ENCODE measurements at places on chromosomes 7 and 10.
A peak's percentile ranks its signal among the peaks of the same experiment; 100 is the strongest.

DNA sequence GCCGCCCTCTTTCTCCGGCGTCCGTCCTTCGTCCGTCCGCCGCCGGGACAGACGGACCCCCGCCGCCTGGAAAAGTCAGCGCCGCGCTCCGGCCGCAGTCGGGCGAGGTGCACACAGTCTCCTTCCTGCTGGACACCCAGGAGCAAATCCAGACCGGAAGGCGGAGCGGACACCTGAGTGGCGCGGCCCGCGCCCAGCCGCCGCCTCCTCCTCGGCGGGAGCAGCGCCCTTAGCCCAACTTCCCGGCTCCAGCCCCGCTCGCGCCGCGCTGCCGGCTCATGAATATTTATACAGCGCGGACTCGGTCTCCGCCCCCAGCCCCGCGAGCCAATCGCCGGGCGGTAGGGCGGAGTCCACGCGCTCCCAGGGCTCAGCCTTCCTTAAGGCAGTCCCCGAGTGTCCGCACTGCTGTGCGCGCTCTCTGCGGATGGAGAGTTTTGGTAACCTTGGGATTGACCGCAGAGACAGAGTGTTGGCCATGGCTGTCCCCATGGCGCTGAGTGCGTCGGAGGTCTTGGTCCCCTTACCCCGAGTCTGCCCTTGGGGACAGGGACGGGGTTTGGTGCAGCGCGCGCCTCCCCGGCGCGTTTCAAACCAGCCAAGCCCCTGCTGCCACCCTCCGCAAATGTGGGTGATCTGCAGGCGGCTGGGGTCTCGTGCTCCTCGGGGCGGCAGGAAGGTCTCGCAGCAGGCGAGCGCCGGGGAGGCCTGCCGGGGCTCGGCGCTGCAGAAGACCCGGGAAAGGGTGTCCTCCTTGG is at the start of gene FZD8:
TSS of gene FZD8 (minus strand) at position 262 of the 758 bp plus-strand sequence. CDS start 867 bp downstream, outside the sequence.
- no peaks in the 10 kb centered on the region for H3K36me3 ChIP-seq
- peak; percentile 47 for DNase-seq
- H3K27ac ChIP-seq = no peak within 1 kb of the TSS

- H3K27me3 ChIP-seq = no peaks in the 10 kb centered on the region
- no peak overlapping the region for H3K27ac ChIP-seq
- no peak overlapping the region for H3K4me3 ChIP-seq
- no peaks in the 10 kb centered on the region for H3K4me1 ChIP-seq
Observed at GRCh38 chr10:63208986-63209385, 75.9 kb downstream of the NRBF2 start.

- no peak overlapping the region for H3K4me3 ChIP-seq
- no peaks in the 10 kb centered on the region for H3K27me3 ChIP-seq
- DNase-seq = no peak
- no peaks in the 10 kb centered on the region for H3K36me3 ChIP-seq
- no peaks in the 10 kb centered on the region for H3K4me1 ChIP-seq
Observed at GRCh38 chr7:13489386-13489785, 500.1 kb downstream of the ETV1 start.

GRCh38 chr7:21806388-21806787 is 139.3 kb downstream of the CDCA7L start:
- H3K4me1 ChIP-seq = no peaks in the 10 kb centered on the region
- H3K27ac ChIP-seq = no peak overlapping the region
- DNase-seq = no peak
- H3K36me3 ChIP-seq = no peaks in the 10 kb centered on the region

DNA sequence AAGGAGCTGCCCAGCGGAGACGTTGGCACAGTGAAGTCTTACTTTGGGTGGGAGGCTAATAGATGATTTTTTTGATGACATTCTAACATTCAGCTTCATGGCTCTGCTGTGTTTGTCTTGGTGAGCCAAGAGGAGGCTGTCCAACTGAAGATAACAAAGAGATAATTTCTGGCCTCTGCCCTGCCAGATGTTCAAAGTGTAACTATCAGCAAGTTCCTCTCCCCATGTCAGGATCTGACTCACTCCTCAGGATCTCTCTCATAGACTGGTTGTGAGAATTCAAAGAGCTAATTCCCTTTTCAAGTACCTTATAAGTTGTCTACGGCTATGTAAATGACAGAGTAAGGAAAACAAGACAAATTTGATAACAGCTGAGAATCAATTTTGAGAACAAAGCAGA is 1340.9 kb downstream of the XPNPEP1 start:
- H3K4me1 ChIP-seq = no peaks in the 10 kb centered on the region
- H3K4me3 ChIP-seq = no peak overlapping the region
- no peak for DNase-seq
- H3K36me3 ChIP-seq = no peaks in the 10 kb centered on the region
- H3K27me3 ChIP-seq = no peaks in the 10 kb centered on the region

GRCh38 chr7:129370812-129371211 is 63.4 kb upstream of the STRIP2 start:
- no peak for DNase-seq
- H3K27ac ChIP-seq = no peak overlapping the region
- H3K27me3 ChIP-seq = no peaks in the 10 kb centered on the region
- no peaks in the 10 kb centered on the region for H3K36me3 ChIP-seq
- no peak overlapping the region for H3K4me3 ChIP-seq

DNA sequence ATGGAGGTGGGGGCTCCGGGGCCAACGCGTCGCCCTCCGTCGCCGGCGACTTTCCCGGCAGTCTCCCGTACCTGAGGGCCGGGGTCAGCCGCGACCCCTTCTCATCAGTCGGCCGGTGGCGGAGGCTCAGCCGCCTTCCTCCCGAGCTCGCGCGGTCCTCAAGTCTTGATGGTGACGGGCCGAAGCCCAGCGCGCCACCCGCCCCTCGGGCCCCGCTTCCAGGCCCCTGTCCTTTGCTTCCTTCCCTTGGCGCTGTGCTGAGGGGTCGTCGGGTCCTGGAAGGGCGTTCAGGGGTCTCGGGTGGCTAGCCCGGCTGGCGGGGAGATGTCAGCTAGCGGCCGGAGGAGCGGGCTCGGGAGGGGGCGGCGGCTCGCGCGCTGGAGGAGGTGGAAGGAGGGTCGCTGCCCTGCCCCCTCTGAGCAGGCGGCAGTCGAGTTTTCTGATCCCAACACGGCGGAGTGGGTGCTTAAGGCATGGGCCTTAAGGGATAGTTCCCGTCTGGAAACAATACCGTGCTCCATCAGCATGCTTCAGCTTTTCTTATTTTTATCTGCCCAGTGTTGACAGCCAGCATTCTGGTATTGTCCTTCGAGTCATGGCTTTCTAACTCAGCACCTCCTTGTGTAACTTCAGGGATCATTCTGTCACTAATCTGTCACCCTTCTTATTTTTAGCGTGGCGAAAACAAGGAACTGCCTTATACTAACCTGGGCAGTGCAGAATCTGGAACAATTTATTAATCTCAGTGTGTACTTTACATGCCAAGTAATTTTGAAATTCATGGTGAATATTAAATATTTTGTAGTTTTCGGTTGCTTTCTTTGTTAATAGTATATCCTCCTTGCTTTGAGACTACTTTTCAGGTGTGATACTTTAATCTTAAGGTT is 748 bp downstream of the PHTF2 start:
- no peaks in the 10 kb centered on the region for H3K36me3 ChIP-seq
- H3K27me3 ChIP-seq = no peaks in the 10 kb centered on the region
- H3K27ac ChIP-seq = peak overlapping the region; percentile 76
- H3K4me3 ChIP-seq = peak overlapping the region; percentile 95

GRCh38 chr10:12091421-12091820 is 22.7 kb downstream of the DHTKD1 start:
- no peak overlapping the region for H3K4me3 ChIP-seq
- H3K36me3 ChIP-seq = peaks cover 6% of the 10 kb centered on the region
- H3K4me1 ChIP-seq = no peaks in the 10 kb centered on the region

DNA sequence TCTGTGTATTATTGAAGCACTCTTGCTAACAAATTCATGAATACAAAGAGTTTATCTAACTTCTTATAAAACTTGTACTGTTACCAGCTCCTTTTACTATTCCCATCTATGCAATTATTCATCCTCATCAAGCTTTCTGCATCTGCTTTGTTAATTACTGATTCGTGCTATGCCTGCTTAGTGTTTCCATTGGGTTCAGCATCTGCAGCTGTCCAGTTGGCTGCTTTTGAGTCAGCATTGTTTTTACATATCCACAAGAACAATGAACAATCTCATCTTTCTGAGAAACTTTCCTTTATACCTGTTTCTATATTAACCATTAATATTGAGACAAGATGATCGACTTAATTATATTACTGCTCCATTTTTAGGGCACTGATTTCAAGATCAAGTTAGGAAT is 19.6 kb upstream of the ANLN start:
- H3K4me1 ChIP-seq = peaks cover 19% of the 10 kb centered on the region
- no peak overlapping the region for H3K27ac ChIP-seq
- no peak for DNase-seq
- no peak overlapping the region for H3K4me3 ChIP-seq
- no peaks in the 10 kb centered on the region for H3K36me3 ChIP-seq

GRCh38 chr7:64993901-64994300 is 3.1 kb upstream of the ZNF117 start:
- H3K27me3 ChIP-seq = no peaks in the 10 kb centered on the region
- H3K4me3 ChIP-seq = no peak overlapping the region
- no peak for DNase-seq
- H3K4me1 ChIP-seq = peaks cover 3% of the 10 kb centered on the region
- peaks cover 2% of the 10 kb centered on the region for H3K36me3 ChIP-seq

- no peaks in the 10 kb centered on the region for H3K27me3 ChIP-seq
- no peak overlapping the region for H3K4me3 ChIP-seq
- H3K4me1 ChIP-seq = peaks cover 10% of the 10 kb centered on the region
- no peaks in the 10 kb centered on the region for H3K36me3 ChIP-seq
- DNase-seq = no peak
- H3K27ac ChIP-seq = no peak overlapping the region
Observed at GRCh38 chr10:14820010-14820774, 17.6 kb downstream of the CDNF start.

- no peaks in the 10 kb centered on the region for H3K36me3 ChIP-seq
- no peak overlapping the region for H3K4me3 ChIP-seq
- DNase-seq = no peak
- H3K4me1 ChIP-seq = no peaks in the 10 kb centered on the region
- no peaks in the 10 kb centered on the region for H3K27me3 ChIP-seq
Observed at GRCh38 chr7:36360244-36360643, 29.4 kb upstream of the ANLN start.

- H3K27me3 ChIP-seq = no peaks in the 10 kb centered on the region
- no peak overlapping the region for H3K4me3 ChIP-seq
- no peak for DNase-seq
- H3K4me1 ChIP-seq = no peaks in the 10 kb centered on the region
- H3K36me3 ChIP-seq = no peaks in the 10 kb centered on the region
Observed at GRCh38 chr7:106936236-106936635, 71.2 kb downstream of the PIK3CG start.

- no peaks in the 10 kb centered on the region for H3K27me3 ChIP-seq
- no peak overlapping the region for H3K4me3 ChIP-seq
- H3K27ac ChIP-seq = no peak overlapping the region
- H3K4me1 ChIP-seq = no peaks in the 10 kb centered on the region
- H3K36me3 ChIP-seq = no peaks in the 10 kb centered on the region
Observed at GRCh38 chr7:93923296-93923695, 1.8 kb downstream of the GNG11 start.

GRCh38 chr7:26648554-26648953 is 215.8 kb downstream of the SKAP2 start:
- no peak for DNase-seq
- H3K27me3 ChIP-seq = no peaks in the 10 kb centered on the region
- no peaks in the 10 kb centered on the region for H3K36me3 ChIP-seq
- H3K27ac ChIP-seq = no peak overlapping the region

DNA sequence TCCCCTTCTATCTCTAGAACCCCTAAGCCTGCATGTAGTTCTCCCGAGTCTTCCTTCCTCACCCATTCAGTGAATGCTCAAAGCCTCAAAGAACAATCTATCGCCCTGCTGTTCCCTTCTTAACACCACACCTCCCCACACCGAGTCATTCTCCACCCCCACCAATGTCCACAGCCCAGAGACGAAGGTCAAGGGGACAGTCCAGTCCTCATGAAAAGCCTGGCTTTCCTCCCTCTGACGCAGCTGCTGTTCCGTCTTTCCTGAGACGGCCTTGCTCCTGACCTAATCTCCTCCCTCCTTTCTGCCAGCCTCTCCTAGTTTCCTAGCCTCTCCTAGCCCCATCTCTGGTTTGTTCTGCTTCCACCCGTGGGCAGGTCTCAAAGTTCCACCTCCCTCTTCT is 9.2 kb downstream of the MOSPD3 start:
- H3K4me1 ChIP-seq = peaks cover 15% of the 10 kb centered on the region
- DNase-seq = no peak
- no peaks in the 10 kb centered on the region for H3K36me3 ChIP-seq

GRCh38 chr10:6916601-6917000 is 336.5 kb upstream of the PRKCQ start:
- no peaks in the 10 kb centered on the region for H3K36me3 ChIP-seq
- no peak for DNase-seq
- no peak overlapping the region for H3K27ac ChIP-seq
- no peaks in the 10 kb centered on the region for H3K4me1 ChIP-seq
- H3K4me3 ChIP-seq = no peak overlapping the region
- peaks cover 18% of the 10 kb centered on the region for H3K27me3 ChIP-seq

DNA sequence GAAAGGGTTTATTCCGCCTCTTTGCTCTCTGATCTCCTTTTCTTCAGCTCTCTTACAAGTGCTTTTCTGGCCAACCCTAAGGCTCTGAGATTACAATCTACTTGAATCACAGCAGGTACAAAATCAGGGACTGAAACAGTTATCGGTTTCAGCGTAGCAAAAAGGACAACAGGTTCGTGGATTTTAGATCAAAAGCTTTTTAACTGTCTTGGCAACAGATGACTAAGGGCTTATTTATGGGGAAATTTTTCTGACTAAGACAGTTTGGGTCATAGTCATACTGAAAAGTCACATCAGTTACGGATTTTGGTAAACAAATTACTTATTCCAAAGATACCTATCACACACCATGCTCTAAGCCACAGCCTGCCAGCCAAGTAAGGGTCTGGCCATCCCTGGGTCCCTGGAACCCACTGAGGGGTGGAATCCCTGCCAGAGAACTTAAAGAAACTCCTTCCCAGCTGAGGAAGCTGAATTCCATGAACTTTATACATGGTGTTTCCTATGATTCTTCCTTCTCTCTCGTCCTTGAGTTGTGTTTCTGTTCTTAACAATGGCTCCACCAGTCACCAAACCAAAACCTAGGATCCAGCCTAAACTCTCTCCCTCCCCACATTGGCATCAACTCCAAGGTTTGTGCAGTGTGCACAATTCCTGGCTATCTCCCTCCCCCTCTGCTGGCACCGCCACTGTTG is 169.3 kb downstream of the FAM107B start:
- peak overlapping the region; percentile 56 for H3K4me3 ChIP-seq
- H3K27ac ChIP-seq = no peak overlapping the region
- H3K36me3 ChIP-seq = no peaks in the 10 kb centered on the region
- H3K4me1 ChIP-seq = peaks cover 39% of the 10 kb centered on the region
- no peaks in the 10 kb centered on the region for H3K27me3 ChIP-seq

- H3K4me3 ChIP-seq = no peak overlapping the region
- no peak overlapping the region for H3K27ac ChIP-seq
- H3K27me3 ChIP-seq = no peaks in the 10 kb centered on the region
- H3K36me3 ChIP-seq = no peaks in the 10 kb centered on the region
- DNase-seq = no peak
Observed at GRCh38 chr7:155449008-155449868, 8.7 kb upstream of the EN2 start.

DNA sequence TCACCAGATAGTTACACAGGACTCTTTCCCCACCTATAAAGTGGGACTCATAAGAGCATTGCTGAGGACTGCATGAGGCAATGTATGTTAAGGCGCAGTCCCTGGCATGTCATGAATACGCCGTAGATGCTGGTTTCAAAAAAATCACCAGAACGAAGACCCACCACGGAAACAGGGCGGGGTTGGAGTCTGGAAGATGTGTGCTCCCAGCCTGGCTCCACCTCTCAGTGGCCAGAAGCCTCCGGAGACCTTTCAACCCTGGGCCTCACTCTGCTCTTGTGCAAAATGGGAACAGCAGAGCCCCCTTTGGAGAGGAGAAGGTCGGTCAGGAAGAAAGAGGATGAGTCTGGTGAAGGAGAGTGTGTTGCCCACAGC is 12.4 kb upstream of the ZMIZ1 start:
- peaks cover 7% of the 10 kb centered on the region for H3K4me1 ChIP-seq
- H3K27ac ChIP-seq = no peak overlapping the region
- DNase-seq = no peak
- H3K36me3 ChIP-seq = no peaks in the 10 kb centered on the region
